Epithelial cell of alveolus of lung (primary cell): ENCODE measurements at places on chromosomes 2 and 18. TPM values are rescaled to one million over a fixed set of nuclear protein-coding genes. Genes with fewer than 3 reads are reported as not detected.

MERTK gene
- total RNA-seq, result 1.0 and 2.7 TPM in 2 replicates

PRKAG3 gene
- 0.40 TPM in 1 of 2 replicates, not detected in the other for total RNA-seq

GAREM1 gene
- total RNA-seq, result 5.7 and 6.2 TPM in 2 replicates

IL1F10 gene
- not detected in 2 replicates for total RNA-seq

GCG gene
- not detected in 2 replicates for total RNA-seq

MARCHF4 gene
- under 0.01 and 1.0 TPM in 2 replicates for total RNA-seq

TCF7L1 gene
- 0.78 and 1.4 TPM in 2 replicates for total RNA-seq

ZNF397 gene
- total RNA-seq, result 3.9 and 21.5 TPM in 2 replicates

TSHZ1 gene
- 8.7 and 22.4 TPM in 2 replicates for total RNA-seq

RBKS gene
- 0.56 and 1.4 TPM in 2 replicates for total RNA-seq

MSTN gene
- not detected in 2 replicates for total RNA-seq

MROH2A gene
- total RNA-seq, result not detected in 2 replicates

XDH gene
- 0.24 and 0.52 TPM in 2 replicates for total RNA-seq

RNF149 gene
- 32.9 and 36.6 TPM in 2 replicates for total RNA-seq

ACSL3 gene
- total RNA-seq, result 79.4 and 180 TPM in 2 replicates
